ENCODE measurements at places on chromosomes 5 and 9.

DNA sequence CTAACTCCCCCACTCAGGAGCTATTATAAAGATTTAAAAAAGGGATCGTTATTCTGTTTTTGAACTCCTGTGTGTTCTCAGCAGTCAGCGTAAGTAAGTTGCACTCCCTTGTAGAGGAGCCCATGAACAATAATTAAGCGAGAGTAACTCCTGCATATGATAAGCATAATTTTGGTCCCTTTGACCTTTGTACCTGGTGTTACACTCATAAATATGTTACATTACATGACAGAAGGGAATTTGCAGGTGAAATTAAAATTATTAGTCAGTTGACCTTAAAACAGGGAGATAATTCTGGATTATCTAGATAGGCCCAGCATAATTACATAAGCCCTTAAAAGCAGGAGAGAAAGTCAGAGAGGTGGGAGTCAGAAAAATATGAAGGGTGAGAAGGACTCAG is 197.3 kb downstream of the KCTD16 start:
- no peak for DNase-seq

GRCh38 chr9:27539479-27540441 is 10.1 kb upstream of the MOB3B start:
- DNase-seq = no peak

GRCh38 chr5:98069876-98070512 is 703.5 kb upstream of the RGMB start:
- DNase-seq = no peak

DNA sequence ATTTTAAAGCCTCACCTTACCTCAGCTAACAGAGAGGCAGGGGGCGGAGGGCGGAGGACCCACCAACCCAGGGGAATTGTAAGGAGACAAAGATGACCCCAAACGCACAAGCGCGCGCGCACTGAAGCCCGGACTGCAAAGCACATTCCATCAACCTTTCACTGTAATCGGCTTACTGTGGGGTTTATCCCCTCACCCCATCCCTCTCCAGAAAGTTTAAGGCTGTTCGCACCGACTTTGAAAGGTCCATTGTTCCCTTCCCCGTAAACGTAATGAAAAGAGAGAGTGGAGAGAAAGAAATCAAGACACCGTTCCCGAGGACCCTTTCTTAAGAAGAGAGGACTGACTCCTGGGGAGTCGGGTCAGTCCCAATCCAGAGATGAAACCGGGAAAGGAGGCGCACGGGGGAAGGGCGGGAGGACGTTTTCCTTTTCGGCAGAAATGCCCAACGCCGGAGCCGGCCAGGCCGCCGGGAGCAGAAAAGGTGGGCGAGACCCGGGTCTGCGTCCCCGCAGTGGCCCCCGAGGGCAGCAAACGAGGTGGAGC is 464 bp downstream of the CEMIP2 start:
- no peak for DNase-seq

GRCh38 chr5:3333105-3333504 is 262.5 kb upstream of the IRX1 start:
- DNase-seq = no peak

DNA sequence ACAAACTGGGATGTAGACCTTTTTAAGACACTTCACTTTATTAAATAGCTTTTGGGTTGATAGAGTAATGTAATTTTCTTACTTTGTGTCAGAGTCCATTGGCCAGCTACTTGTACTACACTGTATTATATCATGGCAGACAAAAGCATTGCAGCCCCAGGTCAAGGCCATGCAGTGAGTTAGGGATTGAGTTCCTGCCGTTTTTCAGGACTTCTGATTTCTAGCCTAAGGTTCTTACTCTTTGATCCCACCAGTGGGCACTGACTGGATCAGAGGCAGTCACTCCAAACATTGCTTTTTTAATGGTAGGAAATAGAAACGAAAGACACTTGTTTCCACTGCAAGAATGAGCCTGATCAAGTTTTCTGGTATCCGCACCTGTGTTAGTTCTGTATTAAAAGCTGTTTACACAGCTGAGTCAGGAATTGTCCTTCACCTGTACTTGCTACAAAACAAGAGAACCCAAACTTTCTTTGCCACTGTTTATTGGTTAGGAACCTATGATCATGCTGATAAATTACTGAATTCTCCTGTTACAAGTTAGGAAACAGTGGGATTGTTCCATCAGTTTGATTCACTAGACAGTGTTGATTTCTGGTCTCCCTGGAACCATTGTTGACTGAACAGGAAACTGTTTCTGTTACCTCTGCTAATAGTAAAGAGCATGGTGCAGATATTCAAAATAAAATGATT is 22.1 kb downstream of the LRRC70 start:
- no peak for DNase-seq

DNA sequence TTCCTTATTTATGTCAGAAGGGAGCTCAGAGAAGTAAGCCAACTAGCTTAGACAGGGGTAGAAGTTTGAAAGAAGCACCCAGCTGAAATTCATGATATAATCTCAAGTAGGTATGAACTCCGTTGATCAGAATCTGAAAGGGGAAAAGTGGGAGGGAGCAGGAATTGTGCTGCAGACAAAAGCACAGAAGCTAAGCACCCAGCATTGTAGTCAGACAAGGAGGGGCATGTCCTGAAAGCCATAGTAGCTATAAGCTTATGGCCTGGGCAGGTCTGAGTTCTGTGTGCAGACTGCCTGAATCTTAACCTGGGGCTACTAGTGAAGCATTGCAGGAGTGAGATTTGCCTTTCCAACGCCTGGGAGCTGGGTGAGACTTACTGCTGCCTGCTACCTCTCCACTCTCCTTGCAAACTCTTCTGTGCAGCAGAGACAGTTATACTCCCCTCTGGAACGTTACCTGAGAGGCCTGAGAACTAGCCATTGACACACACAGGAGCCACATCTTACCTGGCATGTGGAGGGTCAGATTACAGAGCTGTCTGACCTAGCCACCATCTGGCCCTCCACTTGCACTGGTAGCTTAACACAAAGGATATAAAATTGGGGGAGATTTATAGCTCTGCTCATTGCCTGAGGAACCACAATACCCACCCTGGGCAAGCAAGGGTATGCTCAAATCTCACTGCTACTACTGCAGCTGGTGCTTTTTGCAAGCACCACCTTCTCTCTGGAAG is 9.8 kb upstream of the CYLC2 start:
- no peak for DNase-seq

DNA sequence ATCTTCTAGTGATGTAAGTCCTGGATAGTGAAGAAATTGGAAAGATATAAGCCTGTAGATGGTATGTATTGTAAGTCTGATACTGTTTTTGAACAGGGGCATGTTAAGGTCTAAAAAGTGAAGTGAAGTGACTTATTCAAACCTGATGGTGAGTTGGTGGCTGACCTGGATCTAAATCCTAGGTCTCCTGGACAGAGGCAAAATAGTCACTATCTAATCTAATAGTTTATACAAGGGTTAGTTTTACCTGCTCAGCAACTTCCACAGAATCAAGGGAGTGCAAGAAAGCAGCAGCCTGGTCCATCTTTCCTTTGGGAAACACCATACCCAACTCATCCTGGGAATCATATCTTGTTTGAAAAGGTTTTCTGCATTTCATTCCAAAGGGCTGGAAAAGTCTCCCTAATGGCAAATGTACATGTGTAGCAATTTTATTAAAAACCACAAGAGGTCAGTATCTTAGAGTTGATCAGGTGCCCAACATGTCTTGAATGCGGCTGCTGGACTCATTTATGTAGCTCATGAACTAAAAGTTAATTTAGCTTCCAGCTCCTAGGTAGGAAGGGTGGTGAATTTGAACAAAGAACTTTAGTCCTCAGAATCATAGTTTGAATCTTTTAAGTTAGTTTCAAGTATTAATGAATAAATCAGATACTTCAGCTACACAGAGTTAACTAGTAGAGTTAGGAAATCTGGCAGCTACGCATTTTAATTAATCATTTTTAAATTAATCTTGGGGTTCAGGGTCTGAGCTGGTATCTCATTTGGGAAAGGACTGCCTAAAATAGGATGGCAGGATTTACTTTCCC is 26.0 kb downstream of the SKP2 start:
- no peak for DNase-seq

DNA sequence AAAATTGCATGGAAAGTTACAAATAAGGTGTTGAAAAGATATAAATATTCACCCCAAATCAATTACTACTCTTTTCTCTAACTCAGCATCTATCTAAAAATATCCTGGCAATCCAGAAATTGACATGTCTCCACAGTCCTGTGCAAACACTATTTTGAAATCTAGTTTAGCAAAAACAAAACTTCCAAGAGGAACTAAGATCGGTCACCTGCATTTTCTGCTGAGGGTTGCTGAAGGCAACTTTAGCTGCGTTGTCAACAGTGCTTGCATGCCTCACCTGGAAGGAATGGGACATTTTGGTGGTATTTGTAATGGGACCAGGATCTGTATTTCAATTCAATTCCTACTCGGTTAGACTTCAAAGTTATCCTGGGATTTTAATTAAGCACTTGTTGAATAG is 398.3 kb downstream of the NTRK2 start:
- no peak for DNase-seq

GRCh38 chr9:129455151-129455995 is 165.5 kb downstream of the C9orf50 start:
- DNase-seq = no peak

DNA sequence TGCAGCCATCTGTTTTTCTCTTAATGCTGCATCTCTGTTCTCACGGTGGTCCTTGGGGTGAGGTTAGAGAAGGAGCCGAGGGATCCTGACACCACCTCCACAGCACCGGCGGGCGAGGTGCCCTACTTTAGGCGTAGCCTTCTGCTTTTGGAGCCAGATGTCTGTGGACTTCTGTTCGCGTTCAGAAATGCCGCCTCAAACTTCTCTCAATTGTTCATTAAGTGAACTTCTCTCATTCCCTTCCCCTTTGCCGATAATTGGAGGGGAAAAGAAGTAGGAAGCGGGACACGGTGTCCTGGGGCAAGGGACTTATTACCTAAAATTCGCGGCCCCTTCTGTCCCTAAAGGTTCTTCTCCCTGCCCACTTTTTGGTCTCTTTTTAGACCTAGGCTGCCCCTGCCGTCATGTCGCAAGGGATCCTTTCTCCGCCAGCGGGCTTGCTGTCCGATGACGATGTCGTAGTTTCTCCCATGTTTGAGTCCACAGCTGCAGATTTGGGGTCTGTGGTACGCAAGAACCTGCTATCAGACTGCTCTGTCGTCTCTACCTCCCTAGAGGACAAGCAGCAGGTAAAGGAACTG is 455 bp downstream of the KIF20A start:
- DNase-seq = peak; percentile 9

DNA sequence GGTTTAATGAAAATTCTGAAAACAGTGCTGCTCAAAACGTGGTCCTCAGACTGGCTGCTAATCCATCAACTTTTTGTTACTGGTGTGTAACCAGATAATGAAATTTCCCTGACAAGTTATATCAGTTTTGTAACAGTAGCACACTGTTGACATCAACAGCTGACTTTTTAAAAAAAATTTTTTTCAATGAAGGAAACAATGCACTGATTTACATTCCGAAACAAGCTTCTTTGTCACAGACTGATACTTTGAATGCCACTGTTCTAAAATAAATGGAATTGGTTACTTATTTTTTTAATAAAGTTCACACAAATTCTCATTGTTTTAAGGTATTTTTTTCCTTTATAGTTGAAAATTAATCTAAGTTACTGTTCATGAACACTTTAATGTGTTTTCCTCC is 169.1 kb downstream of the NIPBL start:
- DNase-seq = no peak

- no peak for DNase-seq
These were observed 92.9 kb upstream of the PTPN3 start for GRCh38 chr9:109590966-109591365.

- DNase-seq = peak; percentile 71
These were observed 32.1 kb upstream of the SPRY4 start for GRCh38 chr5:142356716-142357468.

GRCh38 chr9:36847781-36848673 is 186.0 kb downstream of the PAX5 start:
- no peak for DNase-seq

DNA sequence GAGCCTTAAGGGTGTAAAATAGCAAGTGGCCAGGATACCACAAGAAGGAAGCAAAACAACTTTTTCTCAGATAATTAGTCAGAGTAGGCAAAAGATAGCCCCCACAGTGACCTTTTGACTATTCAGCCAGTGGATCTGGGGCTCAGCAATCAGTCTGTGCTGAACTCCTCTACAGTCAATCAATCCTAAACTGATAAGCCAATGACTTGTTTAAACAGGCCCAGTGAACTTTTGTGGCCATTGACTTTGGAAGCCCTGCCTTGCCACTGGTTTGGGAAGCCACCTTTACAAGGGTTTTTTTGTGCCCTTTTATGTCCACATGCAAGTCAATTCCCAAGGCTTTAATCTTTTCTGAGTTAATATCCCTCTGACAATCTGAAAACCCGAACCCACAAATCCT is 1565.0 kb upstream of the WWC1 start:
- no peak for DNase-seq

GRCh38 chr5:92268343-92268742 is 885.2 kb upstream of the ARRDC3 start:
- DNase-seq = no peak

DNA sequence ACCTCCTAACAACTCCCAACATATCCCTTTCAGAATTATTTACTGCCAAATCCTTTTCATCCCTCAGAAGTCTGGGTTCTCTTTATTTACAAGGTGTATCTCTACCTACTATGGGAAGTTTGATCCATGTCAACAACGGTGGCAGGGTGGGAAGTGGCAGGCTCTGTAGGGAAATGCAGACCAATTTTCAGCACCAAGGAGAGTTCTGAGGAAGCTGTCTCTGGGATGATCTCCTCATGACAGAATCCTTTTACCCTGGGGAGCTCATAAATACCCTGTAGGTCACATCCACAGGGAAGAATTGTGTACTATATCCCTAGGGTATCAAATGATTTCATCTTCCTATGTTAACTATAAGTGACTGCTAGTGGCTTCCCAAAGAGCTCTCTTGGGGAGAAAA is 107.8 kb upstream of the NEK6 start:
- no peak for DNase-seq

DNA sequence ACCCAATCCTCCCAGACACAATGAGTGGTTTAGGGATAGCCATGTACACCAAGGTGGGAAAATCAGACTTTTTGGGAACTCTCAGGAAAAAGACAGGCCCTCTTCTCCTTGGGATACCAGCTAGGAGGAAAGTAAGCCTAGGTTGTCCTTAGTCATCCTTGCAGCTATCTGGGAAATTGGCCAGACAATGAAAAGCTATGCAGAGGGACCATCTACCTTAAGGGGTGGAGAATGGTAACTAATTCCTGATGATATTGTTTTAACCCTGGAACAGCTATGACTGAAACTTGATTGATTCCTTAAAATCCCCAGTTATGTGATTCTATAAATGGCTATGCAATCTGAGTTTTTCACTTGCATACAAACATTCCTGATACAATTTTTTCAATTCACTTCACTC is 88.9 kb upstream of the BNC2 start:
- no peak for DNase-seq

DNA sequence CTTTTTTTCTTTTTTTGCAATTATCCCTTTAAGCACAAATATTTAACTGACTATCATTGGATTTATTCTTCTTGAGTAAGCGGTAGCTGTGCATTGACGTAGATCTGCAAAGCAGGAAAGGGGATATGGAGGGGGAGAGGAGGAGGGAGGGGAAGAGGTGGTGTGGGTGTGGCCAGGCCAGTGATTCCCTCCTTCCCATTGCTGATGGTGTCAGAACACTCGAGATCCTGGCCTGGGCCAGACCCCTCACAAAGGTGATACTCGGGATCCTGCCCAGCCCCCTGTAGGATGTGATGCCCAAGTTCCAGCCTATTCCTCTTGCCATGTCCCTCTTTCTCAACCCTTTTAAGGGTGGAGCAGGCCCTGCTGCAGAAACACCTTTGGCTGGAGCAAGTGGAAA is 9.9 kb downstream of the SLC36A3 start:
- no peak for DNase-seq
